LoVo (cell line): ENCODE measurements at places on chromosomes 13 and 19.

DNA sequence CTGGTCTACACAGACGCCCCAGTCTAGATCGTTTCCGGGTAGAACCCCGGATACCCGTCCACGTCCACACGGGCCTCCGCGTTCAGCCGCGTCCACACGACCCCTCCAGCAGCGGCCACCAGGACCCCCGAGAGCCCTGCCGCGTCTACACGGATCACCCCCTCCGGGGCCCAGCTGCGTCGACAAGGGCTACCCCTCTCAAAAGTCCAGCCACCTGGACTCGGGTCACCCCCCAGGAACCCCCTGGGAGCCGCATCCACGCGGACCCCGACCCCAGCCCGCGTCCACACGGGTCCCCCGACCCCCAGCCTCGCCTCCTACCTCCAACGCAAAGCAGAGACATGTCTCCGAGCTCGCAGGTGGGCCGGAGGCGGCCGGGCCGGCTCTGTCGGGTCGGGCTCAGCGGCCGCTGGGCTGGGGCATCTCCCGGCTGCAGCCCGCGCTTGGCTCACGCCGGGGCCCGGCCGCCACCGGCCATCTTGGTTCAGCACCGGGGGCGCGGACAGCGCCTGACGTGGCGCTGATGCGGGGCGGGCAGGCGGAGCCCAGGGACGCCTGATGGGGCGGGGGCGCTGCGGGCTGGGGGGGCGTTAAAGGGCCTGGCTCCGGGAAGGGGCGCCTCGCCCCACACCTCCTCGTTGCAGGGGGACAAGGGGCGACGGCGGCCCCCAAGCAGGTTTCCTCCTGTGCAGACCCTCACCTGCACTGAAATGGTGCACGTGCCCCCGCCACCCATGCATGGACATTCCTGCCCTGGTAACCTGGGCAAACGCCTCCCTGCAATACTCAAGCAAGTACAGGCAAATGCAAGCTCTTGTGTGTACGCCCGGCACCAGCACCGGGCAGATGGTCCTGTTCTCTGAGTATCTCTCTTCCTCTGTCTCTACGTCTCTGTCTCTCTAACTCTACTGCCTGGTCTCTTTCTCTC, at the start of gene UNC13A:
UNC13A (minus strand) TSS at position 498 of the 928 bp plus-strand sequence; CDS start at position 343, 155 bp downstream.
- peak; percentile 31 for DNase-seq

GRCh38 chr19:46423188-46423587, 5.5 kb downstream of the PNMA8C start:
- DNase-seq = no peak

DNA sequence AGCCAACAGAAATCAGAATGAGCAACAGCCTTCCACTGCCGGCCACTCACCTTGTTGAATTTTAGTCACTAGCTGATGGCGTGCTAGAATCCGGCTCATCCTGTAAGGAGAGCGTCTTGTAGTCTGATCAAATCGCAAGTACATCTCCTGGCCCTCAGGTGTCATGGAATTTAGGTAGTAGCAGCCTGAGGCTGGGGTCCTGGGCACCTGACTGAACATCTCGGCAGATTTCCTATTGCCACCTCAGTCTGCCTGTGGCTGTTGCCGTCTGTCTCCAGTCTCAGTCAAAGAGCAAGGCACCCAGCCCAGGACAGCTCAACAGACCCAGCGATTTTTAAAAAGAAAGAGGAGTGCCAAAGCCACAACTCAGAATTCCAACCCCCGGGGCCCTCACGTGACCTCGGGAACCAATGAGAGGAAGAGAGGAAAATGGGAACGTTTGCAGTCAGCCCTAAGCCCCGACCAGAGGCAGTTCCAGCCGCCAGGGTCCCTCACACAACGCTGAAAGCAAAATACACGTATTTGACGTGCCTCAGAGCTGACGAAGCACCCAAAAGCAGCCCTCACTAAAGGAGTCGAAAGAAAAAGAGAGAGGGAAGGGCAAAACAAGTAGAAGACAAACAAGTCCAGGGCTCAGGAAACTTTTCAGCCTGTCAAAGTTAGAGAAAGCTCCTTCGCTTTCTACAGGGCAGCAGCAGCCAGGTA, at the start of gene STARD13:
STARD13 (minus strand) TSS at position 336 of the 705 bp plus-strand sequence; CDS start at position 219, 117 bp downstream.
- peak; percentile 91 for DNase-seq

DNA sequence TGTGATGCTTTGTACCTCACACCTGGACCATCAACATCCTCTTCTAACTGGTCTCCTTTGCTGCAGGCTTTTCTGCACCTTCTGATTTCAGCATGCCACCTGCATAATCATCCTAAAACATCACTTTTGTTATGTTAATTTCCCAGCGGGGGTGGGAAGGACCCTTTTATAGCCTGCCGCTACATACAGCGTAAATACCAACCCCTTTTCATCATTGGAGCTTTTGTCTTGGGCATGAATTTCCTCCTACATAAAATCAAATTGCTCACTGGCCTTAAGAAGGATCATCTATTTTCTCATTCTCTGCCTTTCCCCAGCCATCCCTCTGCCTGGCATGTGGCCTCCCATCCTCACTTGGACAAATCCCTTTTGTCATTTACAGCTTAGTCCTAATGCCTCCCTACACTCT, 124.7 kb downstream of the RBM26 start:
- no peak for DNase-seq

- DNase-seq = no peak
These were observed 6.9 kb downstream of the PEAK3 start for GRCh38 chr19:2274931-2275535.

DNA sequence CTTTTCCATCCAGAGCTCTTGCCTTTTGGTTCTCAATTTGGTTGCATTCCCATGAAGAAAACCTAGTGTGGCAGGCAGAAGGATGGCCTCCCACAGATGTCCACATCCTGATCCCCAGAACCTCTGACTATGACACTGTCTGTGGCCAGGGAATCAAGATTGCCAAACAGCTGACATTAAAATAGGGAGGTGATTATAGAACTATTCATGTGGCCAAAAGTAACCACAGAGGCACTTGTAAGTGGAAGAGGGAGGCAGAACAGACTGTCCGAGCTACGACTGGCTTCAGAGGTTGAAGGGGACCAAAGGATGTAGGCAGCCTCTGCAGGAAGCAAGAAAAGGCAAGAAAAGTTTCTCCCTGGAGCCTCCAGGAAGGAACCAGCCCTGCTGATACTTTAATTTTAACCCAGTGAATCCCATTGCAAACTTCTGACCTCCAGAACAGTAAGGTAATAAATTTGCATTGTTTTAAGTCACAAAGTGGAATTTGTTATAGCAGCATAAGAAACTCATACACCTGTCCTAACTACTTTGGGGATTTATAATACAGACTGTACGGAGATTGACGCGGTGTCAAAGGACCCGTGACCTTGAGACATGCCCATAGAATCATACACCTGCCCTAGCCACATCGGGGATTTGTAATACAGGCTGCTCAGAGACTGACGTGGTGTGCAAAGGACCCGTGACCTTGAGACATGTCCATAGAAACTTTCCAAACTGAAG, 106.5 kb downstream of the ATP11A start:
- DNase-seq = no peak

DNA sequence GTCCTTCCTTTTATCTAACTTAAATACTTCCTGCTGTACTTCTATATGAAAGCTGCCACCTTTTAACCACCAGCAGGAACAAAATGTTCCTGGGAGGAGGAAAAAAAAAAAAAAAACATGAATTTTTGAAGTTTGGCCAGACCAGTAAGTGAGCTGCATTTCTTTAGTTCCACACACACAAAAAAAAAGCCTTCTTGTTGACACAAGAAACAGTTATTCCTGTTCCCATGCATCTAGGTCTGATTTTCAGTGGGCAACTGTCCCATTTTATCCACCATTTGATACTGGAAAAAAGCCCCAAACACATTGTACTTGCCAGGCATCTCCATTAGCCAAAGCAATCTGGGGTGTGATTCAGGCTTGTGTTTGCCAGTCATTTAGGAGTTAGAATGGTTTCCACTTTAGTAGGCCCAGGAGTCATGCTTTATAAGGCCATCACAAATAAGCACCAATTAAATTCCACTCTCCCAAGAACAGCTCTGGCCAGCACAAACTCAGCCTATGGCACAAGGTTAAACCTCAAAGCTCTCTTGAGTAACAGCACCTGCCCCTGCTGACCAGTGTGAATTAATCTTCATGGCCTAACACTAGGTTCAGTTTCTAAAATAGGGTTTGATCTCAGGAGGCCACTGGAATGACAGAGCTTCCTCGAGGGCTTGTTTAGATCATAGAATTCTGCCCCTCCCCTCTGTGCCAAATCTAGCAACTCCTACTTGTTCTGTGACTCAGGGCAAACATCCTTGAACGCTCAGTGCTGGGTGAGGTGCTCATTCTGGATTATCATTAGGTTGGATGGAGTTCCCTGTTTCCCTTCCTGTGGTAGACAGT, 67.1 kb downstream of the NUFIP1 start:
- DNase-seq = peak; percentile 45

GRCh38 chr13:23572836-23573235, 2.6 kb downstream of the TNFRSF19 start:
- DNase-seq = no peak

DNA sequence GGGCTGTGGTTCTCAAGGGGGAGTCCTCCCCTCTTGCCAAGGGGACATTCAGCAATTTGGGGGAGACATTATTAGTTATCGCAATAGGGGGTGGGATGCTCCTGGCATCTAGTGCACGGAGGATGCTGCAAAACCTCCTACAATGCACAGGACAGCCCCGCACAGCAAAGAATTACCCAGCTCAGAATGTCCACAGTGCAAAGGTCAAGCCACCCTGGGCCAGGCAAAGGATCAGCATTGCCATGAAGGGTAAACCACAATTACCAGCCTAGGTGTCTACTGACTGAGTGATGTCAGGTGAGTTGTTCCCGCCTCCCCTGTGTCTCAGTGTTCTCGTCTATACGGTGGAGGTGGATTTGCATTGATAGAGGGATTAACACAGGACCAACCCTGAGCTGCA, 2.4 kb upstream of the METTL21C start:
- DNase-seq = no peak

- DNase-seq = no peak
These were observed 186.3 kb upstream of the TMTC4 start for GRCh38 chr13:100860866-100861265.

DNA sequence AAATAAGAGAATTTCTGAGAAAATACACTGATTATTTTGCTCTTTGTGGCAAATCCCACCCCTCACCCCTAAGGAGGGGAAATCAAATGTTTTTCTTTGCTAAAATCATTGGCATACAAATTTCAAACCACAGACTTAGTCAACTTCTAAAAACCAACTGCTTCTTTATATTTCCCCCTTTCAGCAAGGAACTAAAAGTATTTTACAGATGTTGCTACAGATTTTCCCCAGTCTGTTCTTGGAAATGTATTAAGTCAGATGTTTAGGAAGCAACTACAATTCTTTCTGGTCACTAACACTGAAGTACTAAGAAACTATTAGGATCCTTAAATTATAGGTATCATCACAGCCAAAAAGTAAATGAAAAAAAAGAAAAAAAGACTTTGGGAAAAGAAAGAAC, 6.9 kb downstream of the MTMR6 start:
- DNase-seq = no peak

- DNase-seq = no peak
These were observed 27.6 kb upstream of the GTF2F2 start for GRCh38 chr13:45092663-45093062.

- no peak for DNase-seq
These were observed 94.7 kb downstream of the FRY start for GRCh38 chr13:32126278-32126677.

GRCh38 chr13:28012896-28013295, 24.4 kb upstream of the URAD start:
- no peak for DNase-seq

GRCh38 chr19:13774217-13775191, at the start of gene C19orf53:
Gene C19orf53 (plus strand): TSS chr19:13774456. CDS start chr19:13774478, 22 bp downstream.
- DNase-seq = peak; percentile 90

GRCh38 chr19:11737964-11738745, 591 bp downstream of the ZNF823 start:
- peak; percentile 59 for DNase-seq

GRCh38 chr13:98535501-98536354, 41.2 kb downstream of the STK24 start:
- DNase-seq = no peak

DNA sequence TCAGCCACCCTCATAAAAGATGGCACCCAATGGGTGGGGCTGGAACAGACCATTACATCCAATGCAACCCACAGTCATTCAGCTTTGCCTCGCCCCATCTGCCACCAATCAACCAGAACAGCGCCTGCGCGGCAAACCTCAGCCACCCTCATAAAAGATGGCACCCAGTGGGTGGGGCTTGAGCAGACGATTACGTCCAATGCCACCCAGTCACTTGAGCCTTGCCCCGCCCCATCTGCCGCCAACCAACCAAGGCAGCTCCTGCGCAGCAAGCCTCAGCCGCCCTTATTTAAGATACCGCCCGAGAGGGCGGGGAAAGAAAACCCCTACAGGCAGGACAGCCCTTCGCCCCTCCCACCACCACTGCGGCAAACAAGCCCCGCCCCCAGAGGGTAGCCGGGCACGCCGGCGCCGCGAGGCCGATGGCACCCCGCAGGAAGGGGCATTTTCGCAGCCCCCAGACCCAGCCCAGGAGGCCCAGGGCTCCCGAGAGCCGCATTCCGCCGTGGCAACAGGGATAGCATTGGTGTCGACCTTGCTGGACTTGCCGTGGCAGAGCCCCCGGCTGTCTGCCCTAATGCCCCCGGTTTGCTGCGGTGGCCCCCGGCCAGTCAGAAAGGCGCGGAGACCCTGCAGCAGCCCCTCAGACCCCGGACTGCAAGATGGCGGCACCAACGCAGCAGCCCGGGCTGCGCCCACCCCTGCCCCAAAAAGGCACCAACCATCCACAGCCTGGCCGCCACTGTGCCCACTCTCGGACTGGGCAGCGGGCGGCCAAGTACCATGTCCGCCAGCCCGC, 675 bp downstream of the PEG3 start:
- DNase-seq = no peak

DNA sequence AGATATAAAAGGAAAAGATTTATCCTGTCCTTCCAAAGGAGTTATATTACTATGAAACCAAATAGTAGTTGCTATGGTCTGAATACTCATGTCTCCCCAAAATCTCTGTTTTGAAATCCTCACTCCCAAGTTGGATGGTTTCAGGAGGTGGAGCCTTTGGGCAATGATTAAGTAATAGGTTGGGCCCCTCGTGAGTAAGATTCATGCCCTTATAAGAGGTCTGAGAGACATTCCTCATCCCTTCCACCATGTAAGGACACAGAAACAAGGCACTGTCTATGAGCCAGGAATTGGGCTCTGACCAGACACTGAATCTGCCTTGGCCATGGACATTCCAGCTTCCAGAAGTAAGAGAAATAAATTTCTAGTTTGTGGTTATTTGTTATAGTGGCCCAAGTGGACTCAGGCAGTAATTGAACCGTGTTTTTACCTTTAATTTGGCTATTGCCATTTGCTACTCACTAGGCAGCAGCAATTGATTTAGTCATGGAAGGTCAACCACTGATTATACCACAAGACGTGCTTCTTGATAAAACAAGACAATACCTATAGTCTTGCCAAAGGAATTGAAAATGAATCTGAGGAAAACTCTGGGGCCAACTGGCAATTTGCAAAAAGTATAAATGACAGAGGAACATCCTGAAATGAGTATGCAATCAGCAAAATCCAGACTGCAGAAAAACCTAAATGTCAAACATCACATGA, 717.4 kb upstream of the SPRY2 start:
- DNase-seq = no peak

DNA sequence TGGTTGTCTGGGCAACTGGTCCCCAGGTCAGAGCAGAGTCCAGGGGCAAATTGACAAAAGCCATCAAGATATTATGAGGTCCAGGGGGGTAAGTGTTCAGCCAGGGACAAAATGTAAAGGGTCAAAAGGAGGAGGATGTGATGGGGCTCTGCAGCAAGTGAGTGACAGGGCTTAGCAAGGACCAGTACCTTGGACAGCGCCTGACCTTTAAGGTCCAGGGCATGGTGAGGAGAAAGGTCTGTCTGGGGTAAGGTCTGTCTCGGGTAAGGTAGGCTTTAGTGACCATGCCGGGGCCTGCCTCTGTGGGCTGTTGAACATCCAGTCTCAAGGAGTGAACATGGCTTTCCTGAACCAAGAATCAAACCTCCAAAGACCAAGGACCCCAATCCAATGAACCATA, 6.3 kb upstream of the ZNF358 start:
- DNase-seq = no peak
